ENCODE measurements at places on chromosomes 1 and 21.

DNA sequence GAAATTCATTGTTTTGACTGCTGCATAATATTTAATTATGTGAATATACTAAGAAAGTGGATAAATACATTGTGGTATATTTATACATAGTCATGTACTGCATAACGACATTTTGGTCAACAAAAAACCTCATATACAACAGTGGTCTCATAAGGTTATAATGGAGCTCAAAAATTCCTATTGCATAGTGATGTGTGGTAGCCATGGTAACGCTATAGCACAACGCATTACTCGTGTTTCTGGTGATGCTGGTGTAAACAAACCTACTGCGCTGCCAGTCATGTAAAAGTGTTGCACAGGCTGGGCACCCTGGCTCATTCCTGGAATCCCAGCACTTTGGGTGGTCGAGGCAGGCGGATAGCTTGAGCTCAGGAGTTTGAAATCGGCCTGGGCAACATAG is 52.6 kb upstream of the NHLH2 start:
- no peak for DNase-seq

DNA sequence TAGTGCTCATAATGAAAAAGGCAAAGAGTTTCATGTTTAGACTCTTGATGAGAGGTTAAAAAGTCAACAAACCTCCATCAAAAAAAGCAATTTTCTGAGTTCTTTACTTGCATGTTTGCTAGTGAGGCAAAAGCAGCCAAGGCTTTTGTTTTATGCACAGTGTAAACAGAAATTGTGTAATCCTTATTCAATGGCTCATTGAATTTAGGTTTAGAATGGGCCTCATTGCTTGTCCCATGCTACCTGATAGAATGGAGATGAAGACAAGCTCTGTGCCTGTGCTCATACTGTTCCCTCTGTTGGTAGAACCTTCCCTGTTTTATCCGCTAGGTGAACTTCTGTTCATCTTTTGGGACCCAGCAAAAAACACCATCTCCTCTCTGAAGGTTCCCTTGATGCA is 10.0 kb upstream of the LRRC8D start:
- no peak for DNase-seq

- DNase-seq: no peak
Observed at GRCh38 chr1:223077247-223077833, 65.7 kb downstream of the TLR5 start.

DNA sequence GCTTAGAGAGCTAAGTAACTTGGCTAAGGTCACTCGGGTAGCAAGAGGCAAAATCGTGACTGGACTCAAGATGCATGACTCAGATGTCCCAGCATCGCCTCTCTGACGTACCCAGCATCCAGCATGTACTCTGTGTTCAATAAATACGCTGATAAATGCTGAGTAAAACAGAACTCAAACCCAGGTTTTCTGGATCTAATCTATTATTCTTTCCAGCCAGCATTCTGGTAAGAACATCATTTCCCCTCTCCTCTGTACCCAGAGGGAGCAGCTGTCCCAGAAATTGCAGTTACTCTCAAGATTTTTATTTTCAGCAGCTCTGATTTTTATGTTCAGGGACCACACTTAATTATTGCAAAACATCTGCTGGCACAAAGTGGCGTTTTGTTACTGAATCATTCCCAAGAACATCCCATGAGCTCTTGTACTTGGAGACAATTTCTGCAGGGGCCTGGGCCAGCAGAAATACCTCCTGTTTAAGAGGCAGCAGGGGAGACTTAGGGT is 249.0 kb downstream of the PRDM2 start:
- DNase-seq: no peak

DNA sequence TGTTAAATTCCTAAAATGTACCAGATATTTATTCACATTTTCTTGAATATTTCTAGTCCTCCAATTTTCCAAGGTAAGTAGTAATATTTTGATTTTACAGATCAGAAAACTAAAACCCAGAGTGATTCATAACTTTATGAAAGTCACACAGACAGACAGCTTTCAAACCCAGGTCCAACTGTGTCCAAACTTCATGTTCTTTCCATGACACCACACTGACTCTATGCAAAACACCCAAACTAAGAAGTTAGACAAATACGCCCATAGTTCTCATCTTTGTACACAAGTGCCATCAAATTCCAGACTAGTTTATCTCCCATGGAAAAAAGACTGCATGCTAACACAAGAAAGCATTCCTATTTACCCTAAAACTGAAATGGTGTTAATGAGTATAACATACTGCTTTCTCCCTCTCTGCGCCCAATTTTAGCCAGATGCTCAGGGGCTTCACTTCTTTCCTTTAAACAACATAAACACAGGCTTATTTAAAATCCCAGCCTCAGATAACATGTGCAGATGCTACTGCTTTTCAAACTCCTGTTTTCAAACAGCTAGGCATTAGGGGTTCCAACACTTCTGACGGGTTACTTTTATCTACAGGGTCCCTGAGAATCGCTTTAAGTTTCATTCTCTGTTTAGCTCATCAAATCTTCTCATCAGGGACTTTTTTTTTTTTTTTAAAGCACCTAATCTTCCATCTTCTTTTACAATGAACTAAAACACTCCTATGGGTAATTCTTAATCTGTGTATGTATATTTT is 44.6 kb downstream of the WASF2 start:
- no peak for DNase-seq

All from NCI-H460 (cell line).